Caco-2 (cell line): ENCODE measurements at places on chromosomes 12 and 14. TPM values are rescaled to one million over a fixed set of nuclear protein-coding genes. Genes with fewer than 3 reads are reported as not detected.

Gene SMOC1
- total RNA-seq, result 0.12 and 0.14 TPM in 2 replicates

Gene PSME2
- 142 and 145 TPM in 2 replicates for total RNA-seq

Gene TAS2R50
- 2.0 and 2.2 TPM in 2 replicates for total RNA-seq

DNA sequence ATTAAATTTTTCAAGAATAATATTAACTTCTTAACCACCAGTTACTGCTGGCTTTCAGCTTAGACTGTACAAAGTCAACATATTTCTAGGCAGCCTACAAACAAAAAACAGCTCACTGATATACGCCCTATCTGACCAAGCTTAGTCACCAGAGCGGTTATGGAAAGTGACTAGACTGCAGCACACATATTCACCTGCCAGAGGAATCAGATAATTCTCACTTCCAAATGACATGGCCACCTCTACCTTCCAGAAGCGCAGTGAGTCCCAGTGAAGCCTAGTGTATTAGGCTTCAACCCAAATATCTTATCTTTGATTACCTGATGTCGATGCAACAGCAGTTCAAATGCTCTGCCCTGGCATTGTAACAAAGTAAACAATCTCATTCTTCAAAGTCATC, 8.5 kb downstream of the STXBP6 start:
- no peak for DNase-seq

Gene GPRC5A
- total RNA-seq, result 73.9 and 99.7 TPM in 2 replicates
